Activated CD4-positive, alpha-beta T cell treated with anti-CD3 and anti-CD28 coated beads, Interleukin-2, amount 10 ng/mL, durations not matched to agents 24 days and 14 days (primary cell): ENCODE measurements at places on chromosomes 5 and 9. TPM values are rescaled to one million over a fixed set of nuclear protein-coding genes. Genes with fewer than 3 reads are reported as not detected.
A peak's percentile ranks its signal among the peaks of the same experiment; 100 is the strongest.

- DNase-seq: no peak
These were observed 24.0 kb downstream of the ADAMTSL2 start for GRCh38 chr9:133558191-133559126.

- DNase-seq: no peak
These were observed 94.6 kb downstream of the RAPGEF1 start for GRCh38 chr9:131645078-131645776.

DNA sequence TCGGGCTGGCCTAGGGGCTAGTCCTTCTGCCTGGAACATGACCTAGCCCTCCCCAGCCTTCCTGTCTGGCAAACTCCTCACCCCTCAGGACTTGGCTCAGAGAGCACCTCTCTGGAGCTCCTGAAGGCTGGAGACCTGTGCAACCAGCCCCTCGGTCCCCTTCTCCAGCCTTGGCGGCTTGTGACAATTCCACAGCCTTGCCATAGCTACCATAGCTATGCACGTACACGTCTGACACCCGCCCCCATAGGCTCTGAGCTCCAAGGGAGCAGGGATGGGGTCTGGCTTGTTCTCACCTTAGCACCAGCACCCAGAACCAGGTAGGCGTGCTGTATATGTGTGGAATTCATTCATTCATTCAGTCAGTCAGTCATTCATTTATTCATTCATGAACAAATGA is 49.7 kb downstream of the NTNG2 start:
- DNase-seq: no peak

Gene IRX1
- not detected in 2 replicates for total RNA-seq

DNA sequence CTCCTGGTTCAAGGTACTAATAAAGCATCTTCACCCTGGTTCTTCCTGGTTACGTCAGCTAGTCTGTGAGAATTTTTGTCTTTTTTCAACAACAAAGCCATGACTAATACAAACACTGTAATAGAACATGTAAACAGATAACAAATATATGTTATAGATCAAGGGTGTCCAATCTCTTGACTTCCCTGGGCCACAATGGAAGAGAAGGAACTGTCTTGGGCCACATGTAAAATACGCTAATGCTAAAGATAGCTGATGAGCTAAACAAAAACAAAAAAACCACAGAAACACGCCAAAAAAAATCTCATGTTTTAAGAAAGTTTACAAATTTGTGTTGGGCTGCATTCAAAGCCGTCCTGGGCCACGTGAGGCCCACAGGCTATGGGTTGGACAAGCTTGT is 124.5 kb upstream of the GNA14 start:
- no peak for DNase-seq

Gene OMD
- total RNA-seq: not detected in 2 replicates

Gene ZBED3
- 0.62 and 1.7 TPM in 2 replicates for total RNA-seq

- no peak for DNase-seq
These were observed 123.0 kb upstream of the RFX3 start for GRCh38 chr9:3648722-3649246.

DNA sequence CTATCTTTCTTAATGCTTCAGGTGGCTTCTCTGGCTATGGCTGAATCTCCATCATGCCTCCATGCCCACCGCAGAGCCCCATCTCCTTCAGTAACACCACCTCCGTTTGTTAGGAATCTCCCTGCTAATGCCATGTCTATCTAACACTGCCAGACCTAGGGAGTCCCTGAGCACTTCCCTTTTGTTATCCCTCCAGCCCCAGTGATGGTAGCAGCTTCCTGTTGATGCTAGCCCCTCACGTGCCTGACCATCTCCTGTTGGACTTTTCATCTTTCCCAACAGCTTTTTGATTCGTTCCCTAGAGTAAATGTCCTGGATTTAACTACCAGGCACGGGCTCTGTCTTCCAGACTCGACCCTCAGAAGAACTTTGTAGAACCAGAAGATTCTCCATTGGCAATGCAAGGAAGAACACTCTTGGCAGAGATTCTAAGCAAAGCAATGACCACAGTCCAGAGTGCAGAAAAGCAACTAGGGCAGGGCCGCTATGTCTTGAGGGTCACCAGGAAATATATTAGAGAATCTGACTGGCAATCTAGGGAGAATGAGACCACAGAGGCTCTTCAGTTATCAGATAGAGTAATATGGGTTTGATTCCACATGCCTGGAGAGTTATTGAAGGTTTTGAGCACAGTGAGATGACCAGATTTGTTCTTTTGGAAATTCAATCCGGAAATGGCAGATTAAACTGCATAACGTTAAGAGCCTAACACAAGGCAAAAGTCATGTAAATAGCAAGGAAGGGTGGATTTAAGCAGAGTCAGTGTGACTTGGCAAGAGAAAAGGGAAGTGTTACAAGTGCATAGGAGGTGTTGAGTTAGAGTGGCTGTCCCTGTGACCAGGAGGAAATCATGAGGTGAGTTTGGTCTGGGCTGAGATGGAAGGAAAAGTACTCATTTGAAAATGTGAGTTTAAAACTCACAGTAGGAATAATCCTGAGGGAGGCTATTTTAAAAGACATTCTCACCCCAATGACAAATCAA is 555.2 kb downstream of the ACTL7B start:
- DNase-seq: no peak

GRCh38 chr5:117433818-117434217 is 859.2 kb upstream of the SEMA6A start:
- DNase-seq: no peak

Gene CETN3
- 39.4 and 40.0 TPM in 2 replicates for total RNA-seq

GRCh38 chr9:92484563-92484962 is 2.3 kb upstream of the ASPN start:
- no peak for DNase-seq

DNA sequence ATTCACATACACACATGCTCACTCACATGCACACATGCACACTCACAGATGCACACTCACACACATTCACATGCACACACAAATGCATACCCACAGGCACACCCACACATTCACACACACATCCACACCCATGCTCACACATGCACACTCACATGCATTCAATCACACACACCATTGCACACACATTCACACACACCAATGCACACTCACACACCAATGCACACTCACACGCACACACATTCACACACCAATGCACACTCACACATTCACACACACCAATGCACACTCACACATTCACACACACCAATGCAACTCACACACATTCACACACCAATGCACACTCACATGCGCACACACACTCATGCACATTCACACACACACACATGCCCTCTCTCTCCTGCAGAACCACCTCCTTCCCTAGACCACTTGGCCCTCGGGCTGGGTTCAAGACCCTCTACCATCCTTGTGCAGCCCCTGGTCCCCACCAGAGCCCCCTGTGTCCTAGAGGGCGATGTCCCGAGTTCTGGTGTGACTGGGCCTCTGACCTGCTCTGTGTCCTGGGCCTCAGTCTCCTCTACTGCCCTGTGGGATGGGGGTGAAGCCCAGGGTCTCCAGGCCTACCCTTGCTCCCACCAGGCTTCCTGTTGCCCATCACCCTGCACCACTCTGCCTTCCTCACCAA is 139.0 kb downstream of the OLFM1 start:
- no peak for DNase-seq

DNA sequence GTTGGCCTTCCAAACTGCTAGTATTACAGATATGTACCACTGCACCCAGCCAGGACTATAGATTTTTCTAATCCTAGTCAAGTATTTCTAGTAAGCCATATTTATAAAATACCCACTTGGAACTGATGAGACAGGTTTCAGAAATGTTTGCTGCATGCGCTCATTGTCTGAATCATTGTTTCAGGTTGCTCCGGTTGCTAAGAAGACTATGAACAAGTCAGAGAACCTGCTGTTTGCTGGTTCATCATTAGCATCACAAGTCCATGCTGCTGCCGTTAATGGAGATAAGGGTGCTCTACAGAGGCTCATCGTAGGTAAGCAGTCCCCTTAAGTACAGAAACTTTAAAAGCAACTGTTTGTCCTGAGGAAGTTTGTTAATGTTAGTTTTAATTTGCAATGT is 5.3 kb downstream of the INVS start:
- DNase-seq: no peak

DNA sequence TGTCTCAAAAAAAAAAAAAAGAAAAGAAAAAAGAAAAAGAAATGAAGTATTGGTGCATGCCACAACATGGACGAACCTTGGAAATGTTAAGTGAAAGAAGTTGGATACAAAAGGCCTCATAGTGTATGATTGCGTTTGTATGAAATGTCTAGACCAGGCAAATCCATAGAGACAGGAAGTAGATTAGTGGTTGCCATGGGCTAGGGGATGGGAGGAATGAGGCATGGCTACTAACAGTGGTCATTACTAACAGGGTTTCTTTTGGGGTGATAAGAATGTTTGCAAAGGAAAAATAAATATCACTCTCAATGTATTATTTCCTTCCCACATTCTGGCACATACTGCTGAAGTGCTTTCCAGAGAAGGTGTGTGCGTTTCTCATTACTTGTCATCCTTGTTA is 44.1 kb downstream of the UGCG start:
- no peak for DNase-seq

Gene IFNA6
- not detected in 2 replicates for total RNA-seq

- DNase-seq: no peak
These were observed 79.0 kb downstream of the AK8 start for GRCh38 chr9:132798817-132799790.

GRCh38 chr9:77785341-77785740 is 137.2 kb upstream of the GNA14 start:
- DNase-seq: no peak

Gene EIF4E1B
- not detected in 2 replicates for total RNA-seq

Gene SNX30
- 2.6 and 2.9 TPM in 2 replicates for total RNA-seq

Gene FCHO2
- total RNA-seq: 0.33 and 1.5 TPM in 2 replicates

DNA sequence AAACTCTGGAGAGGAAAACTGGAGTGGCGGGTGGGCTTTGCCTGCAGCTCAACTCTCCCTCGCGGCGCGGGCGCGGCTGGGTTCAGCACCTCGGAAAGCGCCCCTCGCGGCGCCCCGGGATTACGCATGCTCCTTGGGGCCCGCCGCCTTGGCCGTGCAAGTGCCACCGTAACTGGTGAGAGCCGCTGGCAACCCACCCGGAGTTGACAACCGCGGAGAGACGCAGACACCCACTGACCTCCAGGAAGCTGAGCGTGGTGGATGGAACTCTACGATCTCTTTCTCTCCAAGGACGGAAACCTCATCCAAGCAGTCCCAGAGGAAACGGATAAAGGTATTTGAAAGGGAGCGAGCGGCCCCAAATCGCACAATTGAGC is 194 bp upstream of the RXFP3 start:
- DNase-seq: peak; percentile 87

Gene TAF11L9
- not detected in 2 replicates for total RNA-seq

Gene PCDHA4
- not detected in 2 replicates for total RNA-seq

Gene STK32A
- total RNA-seq: not detected in 2 replicates

DNA sequence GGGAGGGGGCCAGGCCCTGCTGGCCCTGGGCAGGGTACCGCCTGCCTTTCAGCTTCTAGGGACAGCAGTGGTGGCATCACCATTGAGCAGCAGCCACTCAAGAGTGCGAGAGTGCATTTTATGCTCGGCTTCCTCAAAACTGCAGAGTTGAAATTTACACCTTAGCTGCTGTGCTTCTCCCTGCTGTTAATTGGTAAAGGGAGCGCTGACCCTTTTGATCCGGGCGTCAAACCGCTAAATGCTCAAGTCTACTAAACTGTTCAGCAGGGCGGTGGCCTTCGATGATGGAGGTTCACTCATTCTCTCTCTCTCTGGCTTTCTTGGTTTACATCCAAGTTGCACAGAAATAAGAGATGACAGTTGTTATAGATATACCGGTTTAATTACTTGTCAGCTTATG is 368.6 kb upstream of the IRX2 start:
- DNase-seq: no peak

DNA sequence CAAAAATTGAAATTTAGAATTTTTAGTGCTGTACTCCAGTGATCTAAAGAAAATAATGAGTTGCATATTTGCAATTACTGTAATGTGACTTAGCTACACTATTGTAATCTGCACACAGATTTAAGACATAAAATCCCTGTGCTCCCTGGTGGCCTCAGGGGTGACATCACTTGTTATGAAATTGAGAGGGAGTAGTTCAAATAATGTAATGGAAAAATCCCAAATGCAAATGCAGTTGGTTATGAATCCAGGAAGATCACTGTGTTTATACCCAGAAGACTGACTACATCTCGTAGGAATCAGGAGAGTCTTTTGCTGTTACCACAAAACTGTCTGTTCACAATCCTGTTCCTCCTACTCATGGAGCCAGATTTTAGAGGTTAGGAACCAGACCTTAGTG is 178.7 kb upstream of the FBXL17 start:
- no peak for DNase-seq

Gene ADCY2
- total RNA-seq: not detected in 2 replicates

DNA sequence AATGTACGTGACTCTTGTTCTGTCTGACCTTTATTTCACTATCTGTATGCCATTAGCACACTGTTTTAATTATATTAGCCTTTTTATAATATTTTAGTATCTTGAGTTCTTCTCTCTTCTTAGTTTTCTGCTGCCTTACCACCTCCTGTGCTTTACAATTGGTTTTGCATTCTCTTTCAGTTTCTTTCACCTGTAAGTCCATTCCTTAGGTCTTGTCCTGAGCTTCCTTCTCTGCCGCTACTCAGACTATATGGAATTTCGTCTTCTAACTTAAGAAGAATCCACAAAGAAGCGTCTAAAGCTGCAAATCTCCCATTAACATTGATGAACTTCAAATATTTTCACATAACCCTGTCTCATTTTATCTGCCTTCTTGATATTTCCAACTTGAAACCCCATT is 642.9 kb downstream of the MAT2B start:
- no peak for DNase-seq

Gene PCDHB4
- not detected in 2 replicates for total RNA-seq

DNA sequence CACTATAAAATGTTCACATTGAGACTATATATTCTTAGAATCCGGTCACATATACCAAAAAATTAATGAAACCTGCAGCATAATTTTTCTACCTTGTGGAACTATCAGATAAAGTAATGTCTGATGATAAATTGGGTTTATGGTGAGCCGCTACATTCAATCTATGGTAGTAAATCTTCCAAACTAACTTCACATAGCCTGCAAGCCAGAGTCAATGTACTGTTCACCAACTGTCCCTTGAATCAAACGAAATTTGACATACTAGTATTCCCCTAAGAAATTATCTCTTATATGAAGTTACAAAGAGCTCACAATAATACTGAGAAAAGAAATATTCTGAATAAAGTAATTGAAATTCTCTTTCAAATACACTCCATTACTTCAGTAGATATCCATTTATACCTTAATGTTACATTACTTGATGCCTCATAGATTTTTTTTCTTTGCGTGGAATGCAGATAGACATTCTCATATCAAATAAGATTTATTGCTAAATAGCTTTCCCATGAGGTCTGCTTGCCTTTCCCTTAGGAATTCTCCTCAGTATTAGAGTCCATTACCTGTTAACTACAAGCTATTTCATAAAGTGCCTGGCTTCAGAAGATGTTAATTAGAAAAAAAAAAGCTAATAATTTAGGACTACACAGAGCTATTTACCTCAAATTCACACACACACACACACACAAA is 169.5 kb downstream of the PTPRD start:
- DNase-seq: no peak

Gene SH3PXD2B
- total RNA-seq: 0.16 and 0.19 TPM in 2 replicates
